ENCODE measurements at places on chromosomes 5 and 9. TPM values are rescaled to one million over a fixed set of nuclear protein-coding genes. Genes with fewer than 3 reads are reported as not detected.
A peak's percentile ranks its signal among the peaks of the same experiment; 100 is the strongest.

Gene NMUR2
- total RNA-seq: 0.18 TPM

- H3K27me3 ChIP-seq: peaks cover 9% of the 10 kb centered on the region
- H3K4me3 ChIP-seq: no peak overlapping the region
- H3K36me3 ChIP-seq: no peaks in the 10 kb centered on the region
- H3K27ac ChIP-seq: no peak overlapping the region
These were observed 175.3 kb downstream of the ERCC6L2 start for GRCh38 chr9:96050861-96051155.

Gene PCDHB9
- total RNA-seq: 1.3 TPM

- no peaks in the 10 kb centered on the region for H3K4me1 ChIP-seq
- no peak overlapping the region for H3K27ac ChIP-seq
- DNase-seq: no peak
- no peaks in the 10 kb centered on the region for H3K36me3 ChIP-seq
- H3K27me3 ChIP-seq: no peaks in the 10 kb centered on the region
These were observed 121.2 kb upstream of the ST8SIA4 start for GRCh38 chr5:101024299-101024698.

DNA sequence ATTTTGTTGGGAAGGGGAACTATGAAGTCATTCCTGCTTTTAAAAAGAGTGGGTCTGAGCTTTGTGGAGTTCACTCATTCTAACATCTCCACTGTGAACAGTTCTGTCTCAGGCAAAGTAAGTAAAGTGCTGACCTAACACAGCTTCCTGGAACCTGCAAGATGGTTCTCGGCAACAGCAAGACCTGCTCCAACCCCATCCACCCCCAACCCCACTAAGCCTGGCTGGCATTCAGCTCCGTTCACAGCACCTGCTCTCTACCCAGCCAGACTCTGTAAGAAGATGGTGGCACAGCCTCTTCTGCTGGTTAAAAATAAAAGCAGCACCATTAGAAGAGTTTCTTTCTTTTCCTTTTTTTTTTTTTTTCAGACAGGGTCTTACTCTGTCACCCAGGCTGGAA, 42.0 kb downstream of the EPB41L4B start:
- no peaks in the 10 kb centered on the region for H3K27me3 ChIP-seq
- DNase-seq: no peak
- H3K4me3 ChIP-seq: no peak overlapping the region
- H3K27ac ChIP-seq: peak overlapping the region; percentile 70
- no peaks in the 10 kb centered on the region for H3K36me3 ChIP-seq
- H3K4me1 ChIP-seq: peaks cover 53% of the 10 kb centered on the region

DNA sequence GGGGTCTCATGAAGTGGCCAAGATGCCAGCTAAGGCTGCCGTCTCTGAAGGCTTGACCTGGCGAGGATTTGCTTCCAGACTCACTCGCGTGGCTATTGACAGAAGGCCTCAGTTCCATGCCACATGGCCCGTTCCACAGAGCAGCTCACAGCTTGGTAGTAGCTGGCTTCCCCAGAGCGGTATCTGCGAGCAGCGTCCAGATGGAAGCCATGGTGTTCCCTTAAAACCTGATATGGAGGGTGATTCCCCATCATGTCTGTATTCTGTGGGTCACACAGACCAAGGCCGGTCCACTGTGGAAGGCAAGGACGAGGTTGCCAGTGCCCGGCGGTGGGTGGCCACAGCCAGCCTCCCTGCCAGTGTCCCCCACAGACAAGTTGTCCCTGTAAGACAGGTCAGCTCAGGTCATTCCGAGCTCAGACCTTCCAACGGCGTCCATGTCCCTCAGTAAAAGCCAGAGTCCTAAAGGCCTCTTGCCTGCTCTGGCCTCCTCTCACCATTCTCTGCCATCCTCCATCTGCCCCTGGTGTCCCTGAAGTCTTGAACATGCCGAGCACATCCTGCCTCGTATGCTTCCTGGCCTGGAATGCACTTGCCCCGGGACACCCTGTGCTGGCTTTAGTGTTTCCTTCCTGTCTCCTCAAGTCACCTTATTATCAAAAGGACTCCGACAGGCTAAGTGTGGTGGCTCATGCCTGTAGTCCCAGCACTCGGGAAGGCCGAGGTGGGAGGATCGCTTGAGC, 61.3 kb upstream of the LRRTM2 start:
- H3K27ac ChIP-seq: no peak overlapping the region
- H3K27me3 ChIP-seq: no peaks in the 10 kb centered on the region
- peaks cover 53% of the 10 kb centered on the region for H3K36me3 ChIP-seq
- DNase-seq: no peak
- H3K4me3 ChIP-seq: no peak overlapping the region

Gene SMIM3
- total RNA-seq: 9.8 TPM

Gene GMCL2
- not detected for total RNA-seq

Gene C9orf50
- not detected for total RNA-seq

DNA sequence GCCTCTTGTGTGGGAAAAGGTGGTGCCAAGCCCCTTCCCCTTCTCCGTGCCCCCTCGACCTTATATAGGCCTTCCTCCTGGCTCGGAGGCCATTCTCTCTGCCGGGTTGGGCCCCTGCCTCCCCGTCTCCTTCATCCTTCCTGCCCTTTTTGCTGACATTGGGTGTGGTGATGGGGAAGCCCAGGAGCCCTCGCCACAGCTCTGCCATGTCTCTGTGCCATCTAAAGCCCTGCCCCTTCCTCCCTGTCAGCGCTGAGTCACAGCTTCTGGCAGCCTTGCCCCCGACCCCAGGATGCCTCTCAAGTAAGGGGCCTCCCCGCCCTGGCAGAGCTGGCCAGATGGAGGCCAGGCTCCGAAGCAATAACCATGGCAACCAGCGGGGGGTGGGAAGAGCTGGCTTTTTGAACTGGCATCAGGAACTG, 30.4 kb downstream of the JADE2 start:
- H3K27me3 ChIP-seq: no peaks in the 10 kb centered on the region
- H3K4me3 ChIP-seq: no peak overlapping the region
- peak; percentile 43 for DNase-seq
- H3K27ac ChIP-seq: no peak overlapping the region
- H3K36me3 ChIP-seq: no peaks in the 10 kb centered on the region
- H3K4me1 ChIP-seq: peaks cover 26% of the 10 kb centered on the region

Gene NR5A1
- not detected for total RNA-seq

DNA sequence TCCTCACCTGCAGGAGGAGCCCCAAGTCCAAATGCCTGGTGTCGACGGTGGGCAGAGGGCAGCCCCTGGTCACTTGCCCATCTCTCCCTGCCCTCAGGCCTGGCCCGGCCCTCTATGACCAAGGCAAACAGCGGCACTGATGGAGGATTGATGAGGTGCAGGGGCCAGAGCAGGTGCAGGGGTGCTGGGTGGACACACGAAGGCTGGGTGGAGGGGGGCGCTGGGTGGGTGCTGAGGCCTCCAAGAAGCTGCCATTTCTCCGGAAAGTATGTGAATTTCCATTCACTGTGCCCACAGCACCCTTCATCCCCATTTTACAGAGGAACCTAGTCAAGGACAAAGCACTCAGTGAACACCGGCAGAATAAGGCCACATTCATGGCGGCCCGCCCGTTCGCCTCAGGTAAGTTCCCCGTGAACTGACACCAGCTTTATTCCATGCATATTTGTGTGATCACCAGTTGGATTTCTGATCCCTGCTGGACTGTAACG, 143.8 kb upstream of the PPP1R26 start:
- no peak overlapping the region for H3K4me3 ChIP-seq
- peaks cover 17% of the 10 kb centered on the region for H3K27me3 ChIP-seq
- H3K36me3 ChIP-seq: no peaks in the 10 kb centered on the region

Gene ZNF189
- 26.1 TPM for total RNA-seq

Gene BHMT2
- 2.7 TPM for total RNA-seq

Gene IRX1
- 1.2 TPM for total RNA-seq

Gene TNFSF15
- total RNA-seq: 0.35 TPM

GRCh38 chr9:135971892-135972291, 10.7 kb upstream of the UBAC1 start:
- H3K27ac ChIP-seq: no peak overlapping the region
- DNase-seq: no peak
- H3K36me3 ChIP-seq: no peaks in the 10 kb centered on the region
- no peak overlapping the region for H3K4me3 ChIP-seq
- peaks cover 2% of the 10 kb centered on the region for H3K27me3 ChIP-seq
- peaks cover 35% of the 10 kb centered on the region for H3K4me1 ChIP-seq

GRCh38 chr9:38000332-38000731, 68.7 kb downstream of the SHB start:
- no peak overlapping the region for H3K27ac ChIP-seq
- H3K4me1 ChIP-seq: peaks cover 48% of the 10 kb centered on the region
- DNase-seq: no peak
- H3K36me3 ChIP-seq: no peaks in the 10 kb centered on the region
- no peak overlapping the region for H3K4me3 ChIP-seq

DNA sequence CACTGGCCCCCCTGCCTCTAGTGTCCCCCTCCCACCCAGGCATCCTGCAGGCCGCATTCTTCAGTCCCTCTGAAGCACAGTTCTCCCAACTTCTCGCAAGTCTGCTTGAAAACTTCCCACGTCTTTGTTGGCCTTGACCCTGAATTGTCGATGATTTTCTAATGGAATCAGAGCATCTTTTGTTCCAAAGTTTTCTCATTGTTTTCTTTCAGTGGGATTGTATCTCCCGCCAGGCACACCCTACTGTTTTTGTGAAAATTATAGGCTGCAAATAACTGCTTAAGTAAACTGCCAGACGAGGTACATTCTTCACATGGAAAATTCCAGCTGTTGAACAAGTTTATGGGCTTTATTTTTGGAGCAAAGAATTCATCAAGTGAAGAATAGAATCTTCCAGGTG, 122.6 kb upstream of the SLC25A48 start:
- no peaks in the 10 kb centered on the region for H3K36me3 ChIP-seq
- no peak overlapping the region for H3K27ac ChIP-seq
- peaks cover 24% of the 10 kb centered on the region for H3K4me1 ChIP-seq

Gene ZDHHC11
- 2.8 TPM for total RNA-seq

DNA sequence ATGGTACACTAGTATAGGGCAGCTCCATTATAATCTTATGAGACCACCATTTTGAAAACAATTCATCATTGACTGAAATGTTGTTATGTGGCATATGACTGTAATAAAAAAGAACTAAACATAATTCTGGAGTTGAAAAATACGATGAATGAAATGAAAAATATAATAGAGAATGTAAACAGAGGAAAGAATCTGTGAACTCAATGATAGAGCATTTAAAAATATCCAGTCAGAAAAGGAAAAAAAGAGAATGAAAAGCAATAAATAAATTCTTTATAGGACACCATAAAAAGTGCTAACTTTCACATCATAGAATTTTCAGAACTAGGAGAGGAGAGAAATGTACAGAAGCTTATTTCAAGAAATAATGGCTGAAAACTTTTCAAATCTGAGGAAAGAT, 17.6 kb upstream of the VCAN start:
- no peak overlapping the region for H3K4me3 ChIP-seq
- DNase-seq: no peak
- H3K27me3 ChIP-seq: no peaks in the 10 kb centered on the region
- no peaks in the 10 kb centered on the region for H3K36me3 ChIP-seq
- H3K4me1 ChIP-seq: no peaks in the 10 kb centered on the region

GRCh38 chr5:158354958-158355357, 496.0 kb upstream of the CLINT1 start:
- peaks cover 2% of the 10 kb centered on the region for H3K4me1 ChIP-seq
- no peaks in the 10 kb centered on the region for H3K36me3 ChIP-seq
- H3K27ac ChIP-seq: no peak overlapping the region
- no peak for DNase-seq
- H3K4me3 ChIP-seq: no peak overlapping the region

Gene PTGR1
- 39.4 TPM for total RNA-seq

DNA sequence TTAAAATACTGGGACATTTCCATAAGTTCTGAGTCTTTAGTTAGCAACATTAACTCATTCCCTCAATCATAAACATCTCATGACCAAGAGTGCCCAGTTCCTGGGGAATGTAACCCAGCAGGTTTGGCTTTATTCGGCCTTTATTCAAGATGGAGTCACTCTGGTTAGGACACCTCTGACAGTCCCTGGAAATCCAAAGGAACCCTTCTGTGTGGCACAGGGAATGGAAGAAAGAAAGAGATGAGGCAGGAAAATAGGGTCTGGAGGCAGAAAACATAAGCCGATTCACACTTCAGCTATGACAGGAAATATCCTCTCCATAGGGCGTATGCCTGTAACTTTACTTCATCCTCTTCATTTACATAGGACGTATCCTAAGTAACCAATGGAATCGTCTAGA, 53.5 kb downstream of the FXN start:
- no peak overlapping the region for H3K4me3 ChIP-seq
- peaks cover 3% of the 10 kb centered on the region for H3K4me1 ChIP-seq
- H3K27ac ChIP-seq: no peak overlapping the region
- DNase-seq: no peak
- no peaks in the 10 kb centered on the region for H3K36me3 ChIP-seq
- H3K27me3 ChIP-seq: no peaks in the 10 kb centered on the region

- no peaks in the 10 kb centered on the region for H3K27me3 ChIP-seq
- no peak overlapping the region for H3K4me3 ChIP-seq
- H3K27ac ChIP-seq: no peak overlapping the region
- no peaks in the 10 kb centered on the region for H3K36me3 ChIP-seq
- peaks cover 7% of the 10 kb centered on the region for H3K4me1 ChIP-seq
These were observed 167.7 kb downstream of the CCDC192 start for GRCh38 chr5:127870914-127871313.

Gene GPBP1
- 91.0 TPM for total RNA-seq

Gene QRFP
- total RNA-seq: not detected

DNA sequence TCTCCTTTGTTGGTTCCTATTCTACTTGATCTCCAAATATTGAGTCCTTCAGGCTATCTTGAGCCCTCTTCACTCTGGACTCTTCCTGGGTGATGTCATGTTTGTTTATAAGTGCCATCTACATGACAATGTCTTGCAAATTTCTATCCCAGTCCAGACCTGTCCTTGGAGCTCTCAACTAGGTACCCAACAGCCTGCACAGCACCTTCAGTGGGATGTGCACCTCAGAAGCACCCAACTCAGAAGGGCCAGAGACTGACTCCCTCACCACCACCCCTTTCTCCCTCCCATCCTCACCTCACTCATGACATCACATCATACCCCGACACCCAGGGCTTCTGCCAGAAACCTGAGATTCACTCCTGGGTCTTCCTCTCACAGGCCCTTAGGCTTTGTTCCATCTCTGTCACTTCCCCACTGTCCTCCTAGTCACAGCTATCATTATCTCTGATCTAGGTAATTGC, 14.4 kb downstream of the TXN start:
- no peaks in the 10 kb centered on the region for H3K27me3 ChIP-seq
- no peak overlapping the region for H3K27ac ChIP-seq
- DNase-seq: no peak
- H3K4me3 ChIP-seq: no peak overlapping the region
- peaks cover 20% of the 10 kb centered on the region for H3K36me3 ChIP-seq

DNA sequence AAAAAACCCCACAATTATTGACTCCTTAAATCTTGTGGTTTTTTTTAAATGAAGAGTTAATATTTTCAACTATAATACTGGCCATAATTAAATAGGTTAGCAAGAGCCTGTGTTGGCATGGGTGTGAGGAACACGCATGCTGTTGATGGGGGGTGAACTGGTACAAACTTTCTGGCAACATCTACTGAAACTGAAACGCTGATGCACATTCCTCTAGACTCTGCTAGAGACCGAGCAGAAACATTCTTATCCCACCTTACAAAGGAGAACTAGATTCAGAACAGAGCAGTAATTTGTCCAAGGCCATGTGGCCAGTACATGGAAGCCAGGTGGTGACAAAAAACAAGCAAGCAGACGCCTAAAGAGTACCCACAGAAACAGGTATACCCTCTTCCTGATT, 2.4 kb downstream of the BICD2 start:
- peaks cover 5% of the 10 kb centered on the region for H3K36me3 ChIP-seq
- no peaks in the 10 kb centered on the region for H3K27me3 ChIP-seq
